NCI-H2171 (cell line): ENCODE measurements at places on chromosomes 5 and 9.

GRCh38 chr9:74672237-74672636 lies 175.1 kb downstream of the RORB start:
- no peak for DNase-seq

GRCh38 chr9:84123648-84124406 lies 143.2 kb downstream of the RMI1 start:
- DNase-seq, result no peak

DNA sequence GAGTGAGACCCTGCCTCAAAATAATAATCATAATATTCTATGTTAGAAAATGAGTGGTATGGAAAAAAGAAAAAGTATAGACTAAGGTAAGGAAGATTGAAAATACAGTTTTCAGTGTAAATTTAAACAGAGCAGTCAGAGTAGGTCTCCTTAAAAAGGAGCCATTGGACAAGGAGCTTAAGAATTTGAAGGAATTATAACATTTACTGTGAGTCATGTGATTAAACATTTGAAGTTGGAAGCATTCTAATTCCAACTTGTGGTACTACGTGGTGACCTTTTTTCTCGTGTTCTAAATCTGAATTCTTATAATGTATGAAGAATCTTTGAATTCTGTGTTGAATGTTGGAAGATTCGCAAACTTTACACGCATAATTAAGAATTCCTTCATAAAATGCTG lies 39.3 kb upstream of the TMEM171 start:
- no peak for DNase-seq

DNA sequence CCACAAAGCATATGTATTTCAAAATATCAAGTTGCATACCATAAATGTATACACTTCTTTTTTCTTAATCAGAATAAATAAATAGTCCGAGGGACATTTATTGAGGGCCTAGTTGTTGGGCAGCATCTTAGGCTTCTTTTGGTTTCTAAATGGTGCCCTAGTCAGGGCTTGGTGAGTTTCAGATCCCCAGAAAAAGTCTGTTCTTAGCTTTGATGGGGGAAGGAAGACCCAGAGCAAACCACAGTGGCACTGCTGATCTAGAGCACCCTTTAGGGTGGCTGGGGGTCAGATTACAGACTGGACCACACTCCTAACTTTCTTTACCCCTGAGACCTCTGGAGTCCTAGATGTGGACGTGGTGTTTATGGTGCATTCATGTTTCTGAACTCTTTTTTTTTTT lies 97.8 kb downstream of the C9orf152 start:
- DNase-seq, result no peak

DNA sequence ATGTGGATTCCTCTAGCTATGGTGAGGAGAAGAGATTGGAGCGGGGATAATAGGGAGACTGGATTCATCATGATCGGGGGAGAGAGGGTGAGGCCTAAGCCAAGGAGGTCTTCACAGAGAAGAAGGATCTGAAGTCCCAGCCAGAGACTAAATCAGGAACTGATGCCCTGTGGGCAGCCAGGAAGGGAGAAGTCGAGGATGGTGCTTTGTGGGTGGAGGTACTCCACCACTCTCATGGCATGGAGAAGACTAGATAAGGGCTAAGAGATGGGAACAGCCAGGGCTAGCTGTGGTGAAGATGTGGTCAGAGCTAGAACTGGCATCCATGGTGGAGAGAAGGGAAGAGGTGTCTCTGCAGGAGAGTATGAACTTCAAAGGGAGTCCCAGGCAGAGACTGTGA lies 3.0 kb upstream of the RGS14 start:
- DNase-seq, result no peak

- no peak for DNase-seq
Measured at GRCh38 chr5:145787001-145787400, 48.1 kb downstream of the PRELID2 start.
